Glutamatergic neuron (in vitro differentiated cells): ENCODE measurements at places on chromosomes 5 and 9.

- no peak for DNase-seq
These were observed 68.6 kb downstream of the SKIC3 start for GRCh38 chr5:95486191-95486590.

DNA sequence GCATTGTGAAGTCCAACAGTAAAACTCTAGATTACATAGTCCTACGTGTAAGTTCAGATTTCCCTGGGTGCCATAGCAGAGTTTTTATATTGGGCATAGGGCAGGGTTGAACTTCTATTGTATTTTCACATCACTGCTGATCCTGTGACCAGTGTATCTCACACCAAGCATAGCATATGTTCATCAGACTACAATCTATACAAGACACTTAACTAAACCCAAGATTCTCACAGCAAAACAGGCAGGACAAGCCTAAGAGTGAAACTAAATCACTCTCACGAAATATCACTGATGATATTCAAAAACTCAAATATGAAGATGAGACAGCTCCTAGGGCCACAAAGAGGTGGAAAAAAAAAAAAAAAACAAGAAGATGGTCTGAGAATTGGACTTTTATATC is 3.2 kb upstream of the PPP1R2B start:
- DNase-seq = no peak

- DNase-seq = no peak
These were observed 65.1 kb upstream of the C5orf46 start for GRCh38 chr5:147971472-147971871.

GRCh38 chr9:89868100-89868499 is 263.3 kb downstream of the GADD45G start:
- DNase-seq = peak; percentile 2

DNA sequence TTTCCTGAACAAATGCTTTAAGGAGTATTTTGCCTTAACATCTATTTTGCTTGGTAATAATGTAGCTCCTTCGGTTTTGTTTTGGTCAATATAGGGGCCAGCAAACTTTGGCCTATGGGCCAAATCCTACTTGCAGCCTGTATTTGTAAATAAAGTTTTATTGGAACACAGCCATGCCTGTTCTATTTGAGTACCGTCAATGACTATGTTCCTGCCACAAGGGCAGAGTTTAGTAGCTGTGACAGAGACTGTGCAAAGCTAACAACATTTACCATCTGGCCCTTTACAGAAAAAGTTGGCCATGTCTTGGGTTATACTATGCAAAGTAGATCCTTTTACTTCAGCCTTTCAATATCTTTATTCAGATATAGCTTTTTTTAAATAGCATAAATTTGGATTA is 113.4 kb downstream of the NR3C1 start:
- no peak for DNase-seq

- DNase-seq = no peak
These were observed 30.0 kb upstream of the ELAVL2 start for GRCh38 chr9:23855873-23856604.

DNA sequence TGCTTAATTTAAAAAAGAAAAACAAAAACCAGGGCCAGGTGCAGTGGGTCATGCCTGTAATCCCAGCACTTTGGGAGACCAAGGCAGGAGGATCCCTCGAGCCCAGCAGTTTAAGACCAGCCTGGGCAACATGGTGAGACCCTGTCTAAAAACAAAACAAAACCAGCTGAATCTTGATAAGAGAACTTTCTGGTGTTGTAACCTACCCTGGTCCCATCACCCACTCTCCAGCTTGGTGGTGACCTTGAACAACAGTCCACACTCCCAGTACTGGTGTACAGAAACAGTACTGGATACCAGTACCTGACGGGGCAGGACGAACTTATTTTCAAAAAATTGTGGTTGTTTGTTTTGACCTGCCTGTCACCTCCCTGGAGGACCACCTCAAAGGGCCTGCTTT is 30.9 kb downstream of the CLTA start:
- no peak for DNase-seq

GRCh38 chr5:32443145-32443540 is 1.4 kb downstream of the ZFR start:
- no peak for DNase-seq

- no peak for DNase-seq
These were observed 412.5 kb downstream of the ELAVL2 start for GRCh38 chr9:23413541-23413940.

DNA sequence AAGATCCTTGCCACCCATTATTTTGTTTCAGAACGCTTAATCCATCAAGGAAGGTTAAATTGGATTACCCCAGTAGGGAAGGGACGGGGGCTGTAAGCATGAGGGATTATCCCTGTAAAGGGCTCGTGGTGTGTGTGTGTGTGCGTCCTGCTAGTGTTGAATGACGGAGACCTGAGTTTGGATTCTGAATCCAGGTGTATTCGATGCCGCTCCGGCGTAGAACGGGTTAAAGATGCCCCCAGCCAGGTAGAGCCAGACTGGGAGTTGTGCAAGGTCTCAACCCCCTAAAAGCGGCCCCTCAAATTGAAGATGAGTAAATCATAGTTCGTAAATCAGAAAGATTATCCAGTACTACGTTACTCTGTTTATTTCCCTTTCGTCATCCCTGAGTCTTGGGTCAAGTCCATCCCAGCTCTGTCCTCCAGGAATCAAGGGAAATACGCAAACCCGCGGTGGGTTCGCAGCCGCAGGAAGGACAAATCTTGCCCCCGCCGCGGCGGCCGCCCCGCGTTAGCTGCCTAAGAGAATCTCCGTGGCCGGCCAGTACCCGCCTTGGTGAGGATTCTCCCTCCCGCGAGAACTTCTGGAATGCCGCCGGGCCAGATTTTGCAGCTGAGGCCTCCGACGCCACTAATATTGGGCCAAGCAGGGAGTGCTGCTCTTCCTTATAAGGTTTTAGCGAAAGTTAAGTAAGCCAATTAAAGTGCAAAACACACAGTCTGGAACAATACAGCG is 586 bp upstream of the MTAP start:
- DNase-seq = peak; percentile 74

- DNase-seq = no peak
These were observed 45.6 kb downstream of the GNAQ start for GRCh38 chr9:77985996-77986395.
